ENCODE measurements at places on chromosomes 2 and 18.

- no peak for DNase-seq
Measured at GRCh38 chr2:187349326-187349944, 98.6 kb downstream of the CALCRL start.

DNA sequence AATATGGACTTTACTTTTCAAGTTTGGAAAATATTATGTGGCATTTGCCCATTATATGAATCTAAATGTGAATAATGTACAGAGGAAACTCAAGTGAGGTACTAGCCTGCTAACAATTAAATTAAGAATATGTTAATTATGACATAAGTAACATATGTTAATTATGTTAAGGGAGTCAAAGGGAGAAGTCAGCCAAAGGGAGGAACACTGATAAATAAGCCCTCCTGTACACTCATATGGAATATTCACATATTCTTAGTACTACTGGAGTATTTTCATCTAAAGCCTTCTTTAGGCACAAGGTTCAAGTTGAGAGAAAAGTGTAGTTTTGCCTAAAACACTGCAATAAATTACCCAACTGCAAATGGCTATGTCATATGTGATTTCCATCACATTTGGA lies 30.1 kb downstream of the ITGB6 start:
- no peak for DNase-seq

GRCh38 chr2:62933398-62933917 lies 117.2 kb upstream of the OTX1 start:
- DNase-seq, result no peak

DNA sequence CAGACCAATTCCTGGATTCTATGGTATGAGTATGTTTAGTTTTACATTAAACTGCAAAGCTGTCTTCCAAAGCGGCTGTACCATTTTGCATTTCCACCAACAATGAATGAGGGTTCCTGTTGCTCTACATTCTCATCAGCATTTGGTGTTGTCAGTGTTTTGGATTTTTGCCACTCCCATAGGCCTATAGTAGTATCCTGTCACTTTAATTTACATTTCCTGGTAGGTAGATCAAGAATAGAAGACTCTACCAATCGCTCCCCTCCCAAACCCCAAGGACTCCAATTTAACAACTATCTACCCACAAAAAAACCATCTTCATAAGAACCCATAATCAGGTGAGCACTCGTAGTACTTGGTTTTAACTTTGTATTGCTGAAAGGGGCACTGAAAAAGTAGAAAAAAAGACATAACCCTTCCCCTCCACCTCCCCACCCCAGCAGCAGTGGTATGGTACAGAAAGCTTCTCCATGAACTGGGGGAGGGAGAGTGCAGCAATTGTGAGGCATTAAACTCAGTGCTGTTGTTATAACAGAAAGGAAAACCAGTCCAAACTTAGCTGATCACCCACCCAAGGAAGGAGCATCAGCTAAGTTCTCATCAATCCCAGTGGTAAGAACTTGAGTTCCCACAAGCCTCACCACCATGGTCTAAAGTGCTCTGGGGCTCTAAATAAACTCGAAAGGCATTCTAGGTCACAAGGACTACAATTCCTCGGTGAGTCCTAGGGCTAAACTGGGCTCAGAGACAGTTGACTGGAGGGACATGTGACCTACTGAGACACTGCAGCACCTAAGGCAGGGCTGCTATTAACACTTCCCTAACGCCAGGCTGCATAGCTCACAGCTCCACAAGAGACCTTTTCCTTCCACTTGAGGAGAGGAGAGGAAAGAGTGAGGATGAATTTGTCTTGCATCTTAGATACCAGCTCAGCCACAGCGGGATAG lies 35.5 kb upstream of the CYTIP start:
- DNase-seq, result no peak

DNA sequence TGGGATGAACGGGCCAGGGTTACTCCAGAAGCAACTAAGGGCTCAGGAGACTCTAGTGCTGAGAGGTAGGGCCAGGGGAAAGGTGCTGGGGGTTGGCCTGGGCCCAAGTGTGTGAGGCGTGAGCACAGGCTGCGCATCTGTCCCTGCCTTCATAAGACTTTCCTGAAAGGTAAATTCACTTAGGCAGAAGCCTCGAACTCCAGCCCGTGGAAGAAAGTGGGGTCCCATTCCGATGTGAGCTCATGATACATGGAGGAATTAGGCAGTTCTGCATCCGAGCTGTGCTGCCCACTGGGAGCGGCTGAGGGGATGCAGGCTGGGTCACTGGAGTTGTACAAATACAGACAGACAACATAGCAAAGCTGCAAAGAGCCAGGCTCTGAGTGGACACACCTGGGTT lies 16.2 kb downstream of the PARD6G start:
- DNase-seq, result no peak

- DNase-seq, result no peak
Measured at GRCh38 chr2:64318476-64318748, 135.6 kb upstream of the LGALSL start.

- DNase-seq, result no peak
Measured at GRCh38 chr2:637804-638203, 39.4 kb downstream of the TMEM18 start.

GRCh38 chr2:191899410-191899809 lies 52.5 kb upstream of the CAVIN2 start:
- DNase-seq, result no peak

DNA sequence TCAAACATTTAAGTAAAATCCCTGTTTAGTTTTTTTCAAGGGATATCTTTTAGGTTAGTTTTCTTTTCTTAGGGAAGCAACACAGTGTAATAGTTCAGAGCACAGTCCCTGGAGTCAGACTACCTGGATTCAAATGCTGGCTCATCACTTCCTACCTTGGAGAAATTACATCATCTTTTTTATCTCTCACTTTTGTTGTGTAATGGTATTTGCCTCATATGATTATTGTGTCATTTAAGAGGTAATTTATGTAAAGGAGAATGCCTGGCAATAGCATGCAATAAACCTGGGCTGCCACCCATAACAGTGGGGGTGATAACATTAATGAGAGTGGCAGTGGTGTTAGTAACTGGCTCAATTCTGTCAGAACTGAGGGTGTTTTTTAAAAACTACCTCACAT lies 26.3 kb downstream of the ERLEC1 start:
- no peak for DNase-seq
